ENCODE measurements at places on chromosomes 16 and 17.

- no peak for DNase-seq
Measured at GRCh38 chr17:55068862-55069811, 100.6 kb downstream of the STXBP4 start.

DNA sequence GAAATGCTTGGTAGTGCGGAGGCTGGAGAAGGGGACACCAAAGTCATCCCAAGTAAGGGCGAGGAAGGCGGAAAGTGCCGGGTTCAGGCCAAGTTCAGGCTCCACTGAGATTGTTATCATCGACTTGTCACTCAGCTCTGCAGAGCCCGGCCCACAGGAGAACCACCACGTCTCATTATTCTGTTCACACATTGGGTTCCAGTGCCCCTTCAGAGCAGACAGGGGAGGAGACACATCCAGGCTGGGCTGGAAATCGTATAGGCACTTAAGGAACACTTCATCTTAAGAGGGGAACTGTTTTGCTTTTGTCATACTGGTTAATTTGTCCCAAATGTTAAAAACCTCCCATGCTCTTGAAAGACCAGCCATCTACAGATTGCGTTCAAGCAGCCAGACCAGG, 118.3 kb upstream of the ADAMTS18 start:
- no peak for DNase-seq

- no peak for DNase-seq
Measured at GRCh38 chr17:73155410-73156165, 9.2 kb upstream of the SSTR2 start.

DNA sequence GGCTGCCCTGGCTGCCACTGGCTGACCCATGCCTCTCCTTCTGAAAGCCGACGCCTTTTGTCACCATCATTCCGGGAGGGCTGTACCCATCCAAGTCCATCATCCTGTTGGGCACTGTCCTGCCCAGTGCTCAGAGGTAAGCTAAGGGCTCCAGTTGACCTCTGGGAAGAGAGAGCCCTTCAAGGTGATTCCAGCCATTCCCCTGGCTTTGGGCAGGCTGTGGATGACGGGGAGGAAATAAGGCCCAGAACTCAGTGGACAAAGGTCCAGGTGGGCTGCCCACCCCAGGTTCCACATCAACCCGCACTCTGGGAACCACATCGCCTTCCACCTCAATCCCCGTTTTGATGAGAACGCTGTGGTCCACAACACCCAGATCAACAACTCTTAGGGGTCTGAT, 45.8 kb downstream of the NOS2 start:
- DNase-seq = no peak

GRCh38 chr16:71754652-71755051, 30.2 kb upstream of the PHLPP2 start:
- DNase-seq = no peak

DNA sequence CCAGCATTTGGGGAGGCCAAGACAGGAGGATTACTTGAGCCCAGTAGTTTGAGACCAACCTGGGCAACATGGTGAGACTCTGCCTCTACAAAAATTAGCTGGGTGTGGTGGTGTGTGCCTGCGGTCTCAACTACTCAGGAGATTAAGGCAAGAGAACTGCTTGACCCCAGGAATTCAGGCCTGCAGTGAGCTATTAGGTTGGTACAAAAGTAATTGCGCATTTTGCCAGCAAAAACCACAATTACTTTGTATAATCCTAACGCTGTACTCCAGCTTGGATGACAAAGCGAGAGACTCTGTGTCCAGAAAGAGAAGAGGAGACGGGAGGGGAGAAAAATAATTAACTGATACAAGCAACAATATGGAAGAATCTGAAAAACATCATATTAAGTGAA, 32.7 kb downstream of the YWHAE start:
- DNase-seq = no peak

DNA sequence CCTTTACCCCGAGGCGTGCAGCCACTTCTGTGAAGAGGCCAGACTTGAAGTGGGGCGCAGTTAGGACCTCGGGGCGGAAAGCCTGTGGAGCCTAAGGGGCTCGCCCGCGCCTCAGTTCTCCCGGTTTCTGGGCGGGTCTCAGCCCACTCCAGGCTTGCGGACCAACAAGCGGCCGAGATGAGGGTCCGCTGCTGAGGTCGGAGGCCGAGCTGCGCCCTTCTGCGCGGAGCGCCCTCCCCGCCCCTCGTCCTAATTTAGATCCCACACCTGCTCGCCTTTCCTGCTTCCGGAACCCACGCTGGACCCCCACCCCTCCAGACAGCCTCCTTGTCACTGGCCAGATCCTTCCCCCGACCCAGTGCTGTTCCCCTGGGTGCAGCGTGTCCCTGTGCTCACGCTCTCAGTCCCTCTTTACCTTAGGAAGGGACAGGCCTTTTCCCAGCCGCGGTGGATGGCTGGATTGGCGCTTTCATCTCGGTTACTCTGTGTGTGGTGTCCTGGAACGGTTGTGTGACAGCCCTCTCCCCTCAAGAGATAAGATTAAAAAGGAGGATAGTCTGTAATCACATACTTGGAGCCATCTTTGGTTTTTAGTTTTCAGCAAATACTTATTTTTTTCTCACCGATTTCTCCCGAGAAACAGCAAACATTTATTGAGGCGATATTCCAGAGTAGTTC, 933 bp upstream of the ATXN7L3 start:
- no peak for DNase-seq

- no peak for DNase-seq
Measured at GRCh38 chr16:75682308-75682707, 5.5 kb upstream of the CPHXL2 start.

DNA sequence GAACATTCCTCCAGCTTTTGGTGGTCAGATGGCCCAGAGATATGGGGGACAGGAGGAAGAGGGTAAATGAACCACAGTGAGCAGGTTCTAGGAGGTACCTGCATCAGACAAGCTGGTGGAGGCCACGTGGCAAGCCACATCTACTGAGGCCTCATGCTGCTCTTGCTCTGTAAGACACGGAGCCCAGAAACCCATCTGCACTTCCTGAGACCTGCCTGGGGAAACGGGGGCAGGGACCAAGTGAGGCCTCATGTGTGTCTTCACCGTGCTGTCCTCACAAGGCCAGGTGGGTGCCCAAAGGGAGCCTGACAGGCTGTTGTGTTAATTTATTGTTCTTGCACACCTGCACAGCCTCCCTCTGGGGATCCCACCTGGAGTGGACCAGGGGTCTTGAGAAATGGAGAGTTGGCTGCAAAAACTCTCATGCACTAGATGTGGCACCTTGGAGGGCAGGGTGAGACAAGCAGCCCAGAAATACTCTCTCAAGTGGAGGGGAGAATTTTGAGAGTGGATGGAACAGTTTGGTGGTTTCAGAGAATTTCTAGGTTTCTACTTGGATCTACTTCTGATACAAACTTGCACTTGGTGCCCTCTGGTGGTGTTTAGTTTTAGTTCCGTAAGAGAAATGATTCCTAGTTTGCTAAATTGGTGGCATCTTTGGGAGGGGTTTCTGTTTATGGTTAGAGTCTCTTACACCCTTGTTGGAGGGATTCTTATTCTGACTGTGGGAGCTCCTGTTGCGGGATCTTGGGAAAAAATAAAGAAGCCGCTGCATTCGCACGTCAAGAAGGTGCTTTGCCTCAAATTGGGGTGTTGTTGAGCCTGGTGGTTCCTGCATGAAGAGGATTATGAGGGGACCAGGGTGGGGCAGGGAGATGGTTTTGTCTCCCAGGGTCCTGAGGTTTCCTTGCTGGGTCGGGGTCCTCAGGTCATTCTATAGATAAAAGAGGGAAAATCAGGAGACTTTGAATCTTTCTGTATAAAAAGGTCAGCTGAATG, 47.5 kb downstream of the SLC6A2 start:
- no peak for DNase-seq

DNA sequence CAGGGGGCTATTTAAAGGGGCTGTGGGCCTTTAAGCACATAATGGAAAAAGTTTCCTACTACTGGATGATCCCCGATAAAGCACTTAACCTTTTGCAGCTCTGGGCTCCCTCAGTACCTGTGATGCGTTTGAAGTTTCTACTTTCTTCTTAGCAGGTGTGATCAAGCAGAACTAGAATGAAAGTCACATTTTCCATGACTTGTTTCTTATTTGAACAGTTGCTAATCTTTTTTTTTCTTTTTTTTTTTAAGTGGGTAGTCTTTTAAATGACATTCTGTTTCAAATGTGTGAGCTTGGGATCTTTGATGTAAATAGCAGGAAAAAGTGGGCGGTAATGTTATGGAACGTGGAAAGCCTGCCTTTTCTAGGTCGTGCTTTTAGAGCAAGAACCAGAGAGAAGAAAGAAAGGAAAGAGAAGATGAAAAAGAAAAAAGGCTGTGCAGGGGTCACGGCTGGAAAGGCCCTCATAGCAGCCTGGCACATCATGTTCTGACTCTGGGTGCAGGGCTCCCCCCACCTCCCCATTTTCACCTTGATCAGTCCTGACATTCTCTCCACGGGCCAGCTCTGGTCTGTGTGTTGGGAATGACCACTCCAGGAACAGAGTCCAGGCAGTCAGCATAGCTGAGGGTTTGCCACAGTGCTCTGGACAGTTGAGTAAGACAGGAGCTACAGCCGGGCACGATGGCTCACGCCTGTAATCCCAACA, 150.6 kb downstream of the CLEC16A start:
- DNase-seq = peak; percentile 55

GRCh38 chr17:65868881-65869280, 307.4 kb upstream of the AXIN2 start:
- no peak for DNase-seq

DNA sequence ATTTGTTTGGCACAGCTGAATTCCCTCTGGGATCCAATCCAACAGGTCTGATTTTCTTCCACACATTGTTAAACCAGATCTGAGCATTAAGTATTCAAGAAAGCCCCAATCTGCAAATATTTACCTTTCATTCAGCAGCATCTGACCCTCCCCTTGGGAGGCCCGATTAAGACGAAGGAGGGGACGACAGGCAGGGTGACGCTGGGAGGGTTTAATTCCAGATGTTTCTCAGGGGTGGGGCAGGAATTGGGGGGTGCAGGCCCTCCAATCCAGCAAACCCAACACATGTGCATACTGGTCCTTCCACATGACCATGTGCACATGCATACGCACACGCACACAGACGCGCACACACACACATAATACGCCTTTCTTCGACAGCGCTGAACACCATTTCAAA, 240.5 kb downstream of the GSG1L start:
- DNase-seq = no peak

GRCh38 chr16:67430504-67430976, 381 bp upstream of the HSD11B2 start:
- DNase-seq = no peak

DNA sequence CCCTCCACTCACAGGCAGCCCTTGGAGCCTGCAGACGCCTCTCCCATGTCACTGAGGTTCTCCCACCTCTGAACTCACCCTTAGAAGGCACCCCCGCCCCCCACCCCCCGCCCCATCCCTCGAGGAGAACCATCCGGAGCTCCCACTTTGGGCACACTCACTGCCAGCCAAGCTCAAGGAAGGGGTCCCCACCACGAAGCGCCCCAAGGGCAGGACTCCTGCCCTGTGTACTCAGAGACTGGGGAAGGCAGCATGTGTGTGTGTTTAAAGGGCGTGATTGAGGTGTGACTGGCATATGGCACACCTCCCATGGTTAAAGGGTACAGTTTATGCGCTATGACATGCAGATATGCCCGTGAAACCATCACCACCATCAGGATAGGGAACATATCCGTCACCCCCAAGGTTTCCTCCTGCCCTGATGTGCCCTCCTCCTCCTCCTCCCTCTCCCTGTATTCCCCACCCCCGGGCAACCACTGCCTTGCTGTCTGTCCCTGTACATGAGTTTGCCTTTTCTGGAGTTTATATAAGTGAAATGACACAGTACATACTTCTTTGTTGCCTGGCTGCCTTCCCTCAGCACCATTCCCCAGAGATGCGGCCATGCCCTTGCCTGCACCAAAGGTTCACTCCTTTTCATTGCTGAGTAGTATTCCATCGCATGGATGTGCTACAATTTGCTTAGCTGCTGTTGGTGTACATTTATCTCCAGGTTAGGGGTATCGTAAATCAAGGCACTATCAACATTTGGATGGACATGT, 14.0 kb upstream of the RBFOX3 start:
- DNase-seq = no peak

GRCh38 chr16:74582970-74583369, 23.9 kb downstream of the GLG1 start:
- no peak for DNase-seq

DNA sequence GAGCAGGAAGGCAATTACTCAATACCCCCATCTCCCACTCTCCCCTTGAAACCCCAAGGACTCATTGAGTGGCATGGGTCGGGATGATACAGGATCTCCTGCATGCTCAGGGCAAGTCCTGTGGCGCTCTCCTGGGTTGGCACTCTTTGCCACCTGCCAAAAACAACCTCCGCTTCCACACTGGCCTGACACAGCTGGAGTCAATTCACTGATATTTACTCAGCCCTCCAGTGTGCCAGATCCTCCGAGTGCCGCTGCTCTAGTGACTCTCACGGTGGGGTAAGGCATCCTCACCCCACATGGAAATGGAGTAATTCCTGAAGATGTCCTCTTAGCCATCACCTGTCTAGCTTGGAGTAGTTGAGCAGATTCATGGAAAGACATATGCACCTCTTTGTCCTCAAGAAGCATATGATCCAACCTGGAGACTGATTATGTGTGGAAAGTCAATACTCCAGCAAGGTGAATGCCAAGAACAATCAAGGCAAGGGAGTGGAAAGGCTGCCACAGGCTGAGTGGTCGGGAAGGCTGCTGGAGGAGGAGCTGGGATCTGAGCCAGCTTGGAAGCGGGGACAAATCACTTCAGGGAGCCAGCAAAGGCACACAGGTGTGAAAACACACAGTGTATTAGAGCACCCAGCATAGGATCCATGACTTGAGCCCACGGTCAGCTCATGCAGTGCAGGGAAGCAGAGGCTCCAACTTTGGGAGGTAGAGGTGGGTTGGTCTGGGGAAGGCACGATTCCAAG, 12.6 kb upstream of the GOSR2 start:
- no peak for DNase-seq

- no peak for DNase-seq
Measured at GRCh38 chr16:87352818-87353217, 30.8 kb downstream of the FBXO31 start.

GRCh38 chr17:7559320-7560171, 996 bp downstream of the TNFSF13 start:
- no peak for DNase-seq

GRCh38 chr16:4263504-4264436, 9.1 kb downstream of the TFAP4 start:
- no peak for DNase-seq

DNA sequence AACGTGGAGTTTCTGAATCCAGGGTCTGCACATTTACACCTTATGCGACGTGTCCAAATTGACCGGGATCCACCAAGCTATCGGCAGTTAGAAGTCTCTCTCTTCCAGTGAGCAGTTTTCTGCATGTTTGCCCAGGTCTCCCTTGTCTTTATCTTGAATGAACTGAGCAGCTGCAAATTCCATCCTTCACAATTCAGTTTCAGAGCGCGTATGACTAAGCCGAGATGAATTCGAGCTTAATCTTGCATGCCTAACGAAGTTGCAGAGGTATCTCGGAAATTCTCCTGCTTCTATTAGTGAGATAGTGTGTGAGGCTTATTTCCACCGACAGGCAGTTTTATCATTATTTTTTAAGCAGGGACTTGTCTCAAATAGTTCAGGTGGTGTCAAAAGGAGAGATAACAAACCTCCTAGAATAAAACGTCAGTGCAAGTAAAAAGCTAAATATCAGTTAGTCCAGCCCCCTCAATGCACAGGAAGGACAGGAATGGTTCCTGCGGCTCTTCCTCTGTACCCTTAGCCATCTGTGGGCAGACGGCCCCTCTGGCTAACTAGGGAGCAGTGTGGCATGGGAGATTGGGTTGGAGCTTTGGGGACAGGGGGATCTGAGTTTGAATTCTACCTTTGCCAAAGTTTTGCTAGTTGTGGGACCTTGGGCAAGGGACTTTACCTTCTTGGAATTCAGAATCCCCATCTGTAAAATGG, 93.0 kb upstream of the GPR139 start:
- DNase-seq = no peak

All from activated CD4-positive, alpha-beta T cell treated with anti-CD3 and anti-CD28 coated beads, Interleukin-2, amount 50 U/mL, for 24 hours (primary cell).